ENCODE measurements at places on chromosomes 7 and 10.

DNA sequence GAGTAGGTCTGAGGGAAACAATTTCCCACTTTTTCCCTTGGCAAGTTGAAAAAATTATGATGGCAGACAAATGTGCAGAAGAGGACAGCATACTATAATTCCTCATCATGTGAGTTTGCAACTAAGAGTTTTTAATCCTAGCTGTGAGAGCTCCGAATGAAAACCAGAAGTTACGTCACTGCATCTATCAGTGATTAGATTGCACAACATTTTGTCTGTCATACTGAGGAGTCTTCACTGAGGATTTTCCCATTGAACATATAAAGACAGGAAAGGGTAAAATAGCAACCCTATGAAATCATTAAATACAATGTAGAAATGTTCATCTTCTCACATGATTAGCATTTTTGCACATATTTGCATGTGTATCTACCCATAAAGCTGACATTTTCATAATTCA is 45.8 kb downstream of the ZNF736 start:
- DNase-seq = no peak

DNA sequence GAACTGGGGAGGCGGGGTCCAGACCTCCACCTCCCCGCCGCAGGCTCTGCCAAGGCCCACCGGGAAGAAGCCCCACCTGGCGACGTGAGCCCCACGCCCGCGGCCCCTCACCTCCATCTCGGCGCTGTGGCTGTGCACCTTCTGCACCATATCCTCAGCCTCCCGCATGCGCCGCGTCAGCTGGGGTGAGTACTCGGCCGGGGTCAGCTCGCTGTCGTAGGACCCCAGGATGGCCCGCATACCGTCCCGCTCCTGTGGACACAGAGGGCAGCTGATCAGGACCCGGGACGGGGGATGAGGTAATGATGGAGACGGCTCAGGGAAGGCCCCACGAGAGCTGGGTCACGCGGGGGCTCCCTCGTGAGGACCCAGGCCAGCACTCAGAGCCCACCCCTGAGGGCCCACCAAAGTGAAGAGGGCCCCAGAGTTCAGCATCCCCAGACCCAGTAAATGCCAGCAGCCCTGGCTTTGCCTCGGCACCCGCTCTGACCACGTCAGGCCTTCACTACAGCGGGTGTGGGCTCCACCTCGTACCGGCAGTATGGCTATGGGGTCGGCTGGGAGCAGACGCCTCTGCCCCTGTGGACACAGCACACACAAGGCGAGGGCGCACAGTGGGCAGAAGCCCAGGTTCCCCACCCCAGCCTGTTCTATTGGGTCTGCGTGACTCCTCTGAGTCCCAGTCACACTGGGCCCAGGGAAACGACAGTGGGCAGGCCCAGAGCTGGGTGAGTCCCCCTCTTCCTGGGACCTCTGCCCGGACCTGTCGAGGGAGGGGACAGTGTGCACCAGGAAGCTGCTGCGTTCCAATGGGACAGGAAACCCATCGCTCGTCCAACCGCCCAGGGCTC is 218.1 kb downstream of the MAD1L1 start:
- DNase-seq = no peak

DNA sequence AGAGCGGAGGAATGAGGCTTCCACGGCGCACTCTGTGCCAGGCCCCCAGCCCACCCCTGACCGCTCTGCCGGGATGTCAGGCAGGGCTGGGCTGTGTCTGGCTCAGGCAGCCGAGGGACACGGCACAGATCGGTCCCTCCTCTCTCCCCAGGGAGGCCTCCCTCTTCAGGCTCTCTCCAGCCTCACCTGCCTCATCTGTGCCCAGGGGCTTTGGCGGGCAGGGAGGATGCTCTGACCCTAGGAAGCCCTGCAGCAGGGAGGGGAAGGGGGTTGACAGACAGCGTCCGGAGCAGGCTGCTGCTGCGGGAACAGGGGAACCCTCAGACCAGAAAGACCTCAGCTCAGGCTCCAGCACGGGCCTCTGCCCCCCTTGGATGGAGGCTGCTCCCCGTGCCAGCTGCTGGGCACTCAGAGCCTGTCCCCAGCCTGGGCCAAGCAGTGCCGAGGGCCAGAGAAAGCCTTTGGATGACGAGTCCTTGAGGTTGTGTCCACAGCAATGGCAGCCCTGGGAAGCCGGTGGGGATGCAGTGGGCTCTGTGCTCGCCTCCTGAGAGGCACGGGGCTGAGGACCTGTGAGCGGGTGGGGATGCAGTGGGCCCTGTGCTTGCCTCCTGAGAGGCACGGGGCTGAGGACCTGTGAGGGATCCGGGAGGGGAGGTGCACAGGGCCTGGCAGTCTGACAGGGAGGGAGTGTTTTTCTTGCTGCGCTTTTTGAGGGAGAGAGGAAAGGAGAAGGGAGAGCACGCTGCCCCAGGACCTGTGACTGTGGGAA is 66.9 kb downstream of the FOXL3 start:
- DNase-seq = no peak

DNA sequence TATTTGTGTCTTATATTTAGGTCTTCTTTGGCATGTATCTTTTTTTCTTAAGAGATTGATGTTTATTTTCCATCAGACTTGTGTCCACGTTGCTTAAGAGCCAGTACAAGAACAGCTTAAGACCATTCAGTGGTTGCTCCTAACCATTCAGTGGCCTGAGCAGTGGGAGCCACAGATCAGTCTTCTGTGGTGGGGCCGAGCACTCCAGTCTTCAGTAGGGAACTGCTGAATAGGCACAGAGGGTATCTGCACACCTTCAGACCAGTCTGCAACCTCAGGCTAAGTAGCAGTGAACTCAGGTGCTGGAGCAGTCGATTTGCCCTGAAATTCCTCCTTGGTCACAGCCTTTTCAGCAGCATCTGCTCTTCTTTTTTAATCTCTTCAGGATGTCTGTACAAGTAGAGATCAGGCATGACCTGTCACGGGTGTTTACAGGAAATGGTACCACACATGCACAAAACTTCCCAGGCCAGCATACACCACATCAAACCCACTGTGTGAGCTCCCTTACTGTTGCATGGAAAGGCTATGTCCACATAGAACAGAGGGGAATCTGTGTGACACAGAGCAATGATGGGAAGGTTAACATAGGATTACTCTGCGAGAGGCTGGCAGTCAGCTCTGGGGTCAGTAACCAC is 51.5 kb downstream of the FAM107B start:
- DNase-seq = no peak

GRCh38 chr7:46153583-46153950 is 232.5 kb upstream of the IGFBP3 start:
- DNase-seq = no peak

GRCh38 chr7:142808461-142808801 is 37.7 kb downstream of the PRSS2 start:
- no peak for DNase-seq

DNA sequence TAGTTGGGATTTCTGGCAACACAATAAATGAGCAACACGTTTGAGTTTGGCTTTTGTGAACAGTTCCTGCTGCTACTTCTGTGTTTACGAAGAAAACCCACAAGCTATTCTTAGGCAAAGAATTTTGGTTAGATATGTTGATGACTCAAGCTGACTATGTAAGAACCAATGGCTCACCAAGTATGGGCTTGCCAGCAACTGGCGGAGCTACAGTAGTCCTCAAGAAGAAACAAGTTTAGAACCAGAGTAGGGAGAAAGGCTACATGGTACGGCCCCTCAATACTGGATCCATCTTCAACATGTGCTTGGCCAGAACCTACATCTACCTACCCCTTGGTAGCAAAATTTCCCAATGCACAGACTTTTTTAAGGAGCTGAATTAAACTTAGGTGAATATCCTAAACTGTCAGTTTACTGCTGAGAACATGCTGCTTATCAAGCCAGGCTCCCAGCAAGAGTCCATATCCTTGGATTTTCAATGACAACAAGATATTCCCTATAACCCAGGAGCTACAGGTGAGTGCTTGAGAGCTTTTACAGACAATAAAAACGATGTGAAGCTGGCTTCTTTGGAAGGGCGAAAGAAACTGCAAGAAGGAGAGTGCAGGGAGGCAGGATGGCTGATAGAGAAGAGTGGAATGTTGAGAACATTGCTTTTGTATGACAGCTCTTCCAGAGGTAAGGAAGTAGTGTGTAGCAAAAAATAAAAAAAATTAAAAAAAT is 74.3 kb upstream of the ASAH2 start:
- DNase-seq = peak; percentile 91

GRCh38 chr10:8130973-8131911 is 76.8 kb downstream of the GATA3 start:
- no peak for DNase-seq

GRCh38 chr7:156604836-156605695 is 35.5 kb upstream of the RNF32 start:
- no peak for DNase-seq

DNA sequence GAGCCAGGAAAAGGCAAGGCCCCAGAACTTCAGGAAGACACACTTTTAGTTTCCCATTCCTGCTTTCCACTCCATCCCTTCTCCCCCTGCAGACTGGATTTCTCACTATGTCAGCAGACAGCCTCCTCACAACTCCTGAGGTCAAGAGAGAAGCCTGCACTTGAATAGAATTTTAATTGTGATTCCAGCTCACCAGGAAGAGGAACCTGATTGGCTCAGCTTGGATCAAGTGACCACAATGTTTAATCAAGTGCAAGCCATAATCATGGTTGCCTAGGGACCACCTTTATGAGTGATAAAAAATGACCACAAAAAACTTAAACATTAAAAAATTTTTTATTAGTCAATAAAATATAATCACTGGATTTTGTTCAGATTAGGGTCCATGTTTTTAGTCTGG is 244.7 kb upstream of the RHOBTB1 start:
- no peak for DNase-seq

DNA sequence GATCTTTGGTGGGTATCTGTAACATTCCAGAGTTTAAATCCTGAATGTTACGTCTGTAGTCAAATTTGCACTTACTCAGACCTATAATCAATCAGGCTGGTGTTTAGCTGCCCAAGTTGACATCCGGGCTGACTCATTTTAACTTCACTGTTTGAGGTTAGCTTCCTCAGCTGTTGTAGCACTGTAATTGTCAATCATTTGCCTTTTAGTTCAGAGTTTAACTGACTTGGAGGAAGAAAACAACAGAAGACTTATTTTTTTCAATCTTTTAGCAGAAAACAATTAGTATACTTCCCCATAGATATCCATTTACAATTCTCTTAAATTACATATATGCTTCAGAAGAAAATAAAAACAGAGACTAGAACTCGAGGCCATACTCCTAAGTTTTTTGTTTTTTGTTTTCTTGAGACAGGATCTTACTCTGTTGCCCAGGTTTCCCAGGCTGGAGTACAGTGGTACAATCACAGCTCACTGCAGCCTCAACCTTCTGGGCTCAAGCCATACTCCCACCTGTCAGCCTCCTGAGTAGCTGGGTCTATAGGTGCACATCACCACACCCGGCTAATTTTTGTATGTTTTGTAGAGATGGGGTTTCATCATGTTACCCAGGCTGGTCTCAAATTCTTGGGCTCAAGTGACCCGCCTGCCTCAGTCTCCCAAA is 38.5 kb upstream of the LRRC17 start:
- peak; percentile 74 for DNase-seq

DNA sequence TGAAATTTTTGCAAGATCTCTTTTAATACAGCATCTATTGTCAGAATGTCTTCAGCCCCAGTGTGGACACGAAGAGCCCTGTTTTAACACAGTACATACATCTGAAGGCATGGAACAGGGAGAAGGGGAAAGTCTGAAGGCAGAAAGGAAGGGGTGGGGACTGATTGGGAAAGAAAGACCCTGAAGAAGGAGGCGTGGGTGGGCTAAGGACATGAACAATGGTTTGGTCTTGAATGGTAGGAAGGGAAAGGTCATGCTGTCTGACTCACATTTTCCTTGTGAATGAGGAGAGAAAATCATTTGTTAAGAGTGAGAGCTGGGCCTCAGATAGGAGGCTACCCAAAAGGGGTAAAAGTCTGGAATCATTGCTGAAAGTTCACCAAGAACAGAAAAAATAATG is 297.1 kb downstream of the GALNT17 start:
- DNase-seq = no peak

- no peak for DNase-seq
Observed at GRCh38 chr7:158951725-158952124, 95.4 kb downstream of the DYNC2I1 start.

DNA sequence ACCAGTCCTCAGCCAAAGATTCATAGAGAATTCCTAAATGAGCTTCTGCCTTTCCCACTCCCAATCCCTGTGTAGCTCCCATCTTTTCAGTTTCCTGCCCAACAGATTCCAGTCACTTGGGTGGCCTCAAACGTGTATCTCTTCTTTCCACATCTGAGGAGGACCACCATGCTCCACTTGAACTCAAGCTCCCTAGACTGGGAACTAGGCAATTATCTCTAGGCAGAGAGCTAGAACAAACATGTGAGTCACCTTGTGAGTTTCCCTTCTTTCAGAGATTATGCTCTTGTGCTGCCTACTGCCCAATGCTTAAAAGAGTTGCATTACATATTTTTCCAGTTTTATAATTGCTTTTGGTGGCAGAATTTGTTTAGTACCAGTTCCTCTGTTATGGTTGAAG is 178.0 kb downstream of the MDFIC start:
- DNase-seq = peak; percentile 26

DNA sequence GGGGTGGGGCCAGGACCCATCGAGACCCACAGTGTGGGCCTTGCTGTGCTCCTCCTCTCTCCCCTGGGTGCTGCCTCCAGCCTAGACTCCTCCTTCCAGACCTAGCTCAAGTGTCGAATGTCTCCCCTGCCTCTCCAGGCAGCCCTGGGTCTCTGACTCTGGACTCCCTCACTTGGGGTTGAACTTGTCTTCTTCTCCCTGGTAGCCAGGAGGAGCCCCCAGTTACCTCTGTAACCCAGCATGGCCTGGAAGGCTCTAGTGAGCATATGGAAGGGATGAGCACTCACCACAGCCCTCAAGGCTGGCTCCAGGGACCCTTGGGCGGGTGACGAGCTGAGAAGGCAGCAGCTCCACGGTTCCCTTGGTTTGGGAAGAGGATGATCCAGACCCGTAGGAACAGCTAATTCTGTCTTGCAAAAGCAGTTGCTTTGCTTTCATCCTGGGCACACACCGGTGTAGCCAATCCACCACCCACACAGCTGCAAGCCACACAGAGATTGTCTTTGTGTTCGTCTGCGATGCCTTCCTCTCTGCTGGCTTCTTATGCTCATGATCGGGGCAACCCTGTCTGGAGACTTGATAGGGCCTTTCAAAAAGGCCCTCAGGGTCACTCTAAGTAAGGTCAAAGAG is 52.3 kb upstream of the ANTXRL start:
- DNase-seq = no peak

GRCh38 chr7:37419496-37419895 is 29.2 kb downstream of the ELMO1 start:
- DNase-seq = no peak

DNA sequence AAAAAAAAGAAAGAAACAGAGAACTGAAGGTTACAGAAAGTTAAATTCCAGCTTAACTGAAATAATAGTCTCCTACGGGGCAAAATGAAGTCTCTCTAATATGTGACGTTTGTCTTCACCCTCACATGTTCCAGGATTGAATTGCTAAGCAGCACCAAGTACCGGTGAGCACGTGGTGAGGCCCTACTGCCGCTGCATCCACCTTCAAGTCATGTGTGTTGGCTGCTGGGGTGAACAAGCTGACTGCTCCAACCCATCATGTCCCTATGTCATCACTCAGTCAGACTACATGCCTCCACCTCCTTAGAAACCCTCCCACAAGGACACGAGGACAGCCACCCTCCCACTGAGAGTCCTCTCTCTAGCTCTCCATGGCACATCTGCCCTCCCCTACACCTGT is 35.4 kb upstream of the NPFFR1 start:
- no peak for DNase-seq
